Body of pancreas (tissue), 4 donors: ENCODE measurements at places on chromosomes 5 and 9. TPM values are rescaled to one million over a fixed set of nuclear protein-coding genes. Genes with fewer than 3 reads are reported as not detected.

PIP5KL1 gene
- total RNA-seq = 2.6 TPM

SH2D3C gene
- total RNA-seq = 4.2 TPM

DENND4C gene
- total RNA-seq = 58.0 TPM

GABRG2 gene
- total RNA-seq = not detected

RAB24 gene
- total RNA-seq = 79.1 TPM

GCNT1 gene
- total RNA-seq = 34.2 TPM

FST gene
- 0.52 TPM for total RNA-seq

EQTN gene
- total RNA-seq = not detected

LECT2 gene
- total RNA-seq = not detected

GRXCR2 gene
- not detected for total RNA-seq

IFNA8 gene
- not detected for total RNA-seq

MARCOL gene
- not detected for total RNA-seq

SLIT3 gene
- total RNA-seq = 6.7 TPM

TLX3 gene
- total RNA-seq = not detected

TSLP gene
- not detected for total RNA-seq

MEF2C gene
- total RNA-seq = 7.0 TPM

PDE6A gene
- total RNA-seq = not detected
